NCI-H1694 treated with DMSO at 0.1 percent for 48 hours (cell line): ENCODE measurements at places on chromosomes 7 and 10.

DNA sequence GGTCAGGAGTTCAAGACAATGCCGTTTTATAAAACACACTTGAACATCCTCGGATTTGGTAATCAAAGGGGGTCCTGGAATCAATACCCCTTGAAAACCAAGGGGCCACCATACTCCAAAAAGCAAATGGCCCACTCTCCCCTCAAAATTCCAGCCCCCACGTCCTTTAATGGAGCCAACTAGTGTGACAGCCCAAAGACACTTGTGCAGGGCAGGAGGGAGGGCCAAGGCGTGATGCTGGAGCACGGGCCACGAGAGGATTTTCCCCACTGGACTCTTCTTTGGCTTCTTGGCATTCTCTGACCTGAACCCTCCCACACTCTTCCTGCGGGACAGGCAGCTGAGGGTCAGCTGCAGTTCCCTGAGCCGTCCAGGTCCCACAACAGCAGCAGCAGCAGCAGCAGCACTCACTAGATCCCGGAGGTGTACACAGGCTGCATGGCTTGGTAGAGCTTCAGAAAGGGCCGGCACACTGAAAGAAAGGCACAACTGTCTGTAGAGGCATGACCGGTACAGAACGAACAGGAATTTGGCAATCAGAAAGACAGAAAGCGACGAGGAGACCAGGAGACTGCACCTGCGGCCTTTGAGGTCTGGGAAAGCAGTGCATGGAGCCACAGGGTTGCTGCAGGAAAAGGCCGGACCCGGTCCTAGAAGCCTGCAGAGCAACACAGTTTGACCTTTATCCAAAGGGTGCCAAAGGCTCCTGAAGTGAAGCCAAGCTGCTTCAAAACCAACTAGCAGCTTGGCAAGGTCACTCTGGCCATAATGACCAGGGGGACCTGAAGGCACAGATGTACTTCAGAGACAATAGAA is 168.2 kb downstream of the TNS3 start:
- no peak for DNase-seq

DNA sequence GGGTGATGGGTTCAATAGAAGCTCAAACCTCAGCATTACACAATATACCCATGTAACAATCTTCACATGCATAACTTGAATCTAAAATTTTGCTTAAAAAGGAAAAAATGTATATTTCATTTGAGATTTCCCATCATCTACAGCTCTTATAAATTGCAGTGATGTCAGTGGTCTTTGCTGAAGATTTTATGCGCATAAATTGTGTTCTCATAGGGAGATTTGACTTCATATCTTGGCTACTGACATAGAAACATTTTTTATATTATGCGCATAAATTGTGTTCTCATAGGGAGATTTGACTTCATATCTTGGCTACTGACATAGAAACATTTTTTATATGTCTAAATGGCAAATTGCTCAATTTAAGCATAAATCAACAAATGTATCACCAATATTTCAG is 1125.3 kb upstream of the C7orf33 start:
- no peak for DNase-seq

DNA sequence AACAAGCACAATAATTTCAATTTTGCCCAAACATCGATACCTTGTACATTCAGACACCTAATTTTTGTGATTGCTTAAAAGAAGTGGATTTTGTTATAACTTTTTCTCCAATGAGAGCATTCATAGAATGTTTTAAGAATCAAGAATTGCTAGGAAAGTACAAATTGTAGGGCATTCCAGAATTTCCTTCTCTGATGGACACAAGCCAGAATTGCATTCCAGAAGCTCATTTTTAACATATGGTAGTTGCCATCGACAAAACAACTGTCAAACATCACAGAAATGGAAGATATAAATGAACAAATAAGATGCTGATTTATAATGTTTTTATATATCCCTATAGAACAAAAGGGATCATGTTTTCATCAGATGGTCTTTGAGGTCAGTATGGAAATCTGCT is 258.4 kb upstream of the NPVF start:
- no peak for DNase-seq

DNA sequence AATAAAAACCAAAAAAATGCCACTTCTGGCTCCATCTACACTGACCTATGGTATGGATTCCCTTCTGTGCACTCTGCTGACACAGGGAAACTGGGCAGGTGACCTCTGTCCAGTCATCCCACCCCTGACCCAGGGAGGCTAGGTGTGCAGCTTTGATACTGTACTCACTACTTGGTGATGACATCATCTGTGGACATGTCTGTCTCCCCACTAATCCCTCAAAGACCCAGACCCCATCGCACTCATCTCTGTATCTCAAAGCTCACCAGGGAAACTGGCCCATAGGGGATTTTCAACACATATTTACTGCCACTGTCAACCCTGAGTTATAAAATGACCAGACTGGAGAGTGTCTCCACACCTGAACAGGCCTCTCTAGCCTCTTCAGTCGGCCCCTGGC is 10.6 kb downstream of the SGMS1 start:
- no peak for DNase-seq

DNA sequence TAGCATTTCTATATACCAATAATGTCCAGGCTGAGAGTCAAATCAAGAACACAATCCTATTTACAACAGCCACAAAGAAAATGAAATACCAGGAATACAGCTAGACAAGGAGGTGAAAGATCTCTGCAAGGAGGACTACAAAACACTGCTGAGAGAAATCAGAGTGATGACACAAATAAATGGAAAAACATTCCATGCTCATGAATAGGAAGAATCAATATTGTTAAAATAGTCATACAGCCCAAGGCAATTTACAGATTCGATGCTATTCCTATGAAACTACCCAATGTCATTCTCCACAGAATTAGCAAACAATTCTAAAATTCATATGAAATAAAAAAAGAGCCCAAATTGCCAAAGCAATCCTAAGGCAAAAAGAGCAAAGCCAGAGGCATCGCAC is 116.8 kb upstream of the ZNF32 start:
- no peak for DNase-seq

- no peak for DNase-seq
Measured at GRCh38 chr7:130344271-130344866, at the start of gene CPA5. Gene CPA5 (plus strand): TSS chr7:130344816. CDS start chr7:130346486, 1,670 bp downstream.

DNA sequence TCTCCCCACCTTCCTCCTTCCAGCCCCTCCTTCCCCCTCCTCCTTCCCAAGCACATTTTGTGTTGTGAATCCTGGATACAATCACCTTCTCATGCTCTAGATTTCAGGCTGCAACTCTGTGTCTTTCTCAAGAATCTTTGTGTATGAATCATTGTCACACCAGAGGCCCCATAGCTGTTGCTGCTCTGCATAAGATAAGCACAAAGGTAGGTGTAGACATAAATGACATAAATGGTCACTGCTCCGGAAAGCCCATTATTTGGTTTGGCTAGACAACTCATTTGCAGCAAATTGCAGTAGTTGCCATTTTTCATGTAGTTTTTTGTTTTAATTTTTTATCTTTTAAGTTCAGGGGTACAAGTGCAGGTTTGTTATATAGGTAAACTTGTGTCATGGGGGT is 216.3 kb upstream of the NRP1 start:
- no peak for DNase-seq

GRCh38 chr10:128573986-128574385 is 447.8 kb upstream of the MKI67 start:
- no peak for DNase-seq

- no peak for DNase-seq
Measured at GRCh38 chr7:144407266-144407931, 3.9 kb upstream of the NOBOX start.

DNA sequence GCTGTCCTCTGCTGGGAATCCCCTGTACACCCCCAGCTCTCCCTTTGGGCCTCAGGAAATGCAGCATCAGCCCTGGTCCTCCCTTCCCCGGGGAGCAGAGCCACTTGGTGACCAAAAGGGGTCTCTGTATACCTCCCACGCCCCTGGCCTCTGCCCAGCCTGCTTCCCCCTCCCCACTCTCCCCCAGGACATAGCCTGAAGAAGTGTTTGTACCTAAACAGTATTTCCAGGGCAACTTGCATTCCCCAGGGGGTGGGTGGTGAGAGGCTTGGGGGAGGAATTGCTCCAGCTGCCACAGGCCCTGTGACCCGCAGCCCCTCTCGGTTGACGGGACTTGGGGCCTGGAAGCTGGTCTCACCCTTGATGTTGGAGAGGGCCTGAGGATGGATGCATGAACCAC is 39.3 kb downstream of the TMEM270 start:
- no peak for DNase-seq

- no peak for DNase-seq
Measured at GRCh38 chr7:27912751-27913150, 172.8 kb downstream of the TAX1BP1 start.

DNA sequence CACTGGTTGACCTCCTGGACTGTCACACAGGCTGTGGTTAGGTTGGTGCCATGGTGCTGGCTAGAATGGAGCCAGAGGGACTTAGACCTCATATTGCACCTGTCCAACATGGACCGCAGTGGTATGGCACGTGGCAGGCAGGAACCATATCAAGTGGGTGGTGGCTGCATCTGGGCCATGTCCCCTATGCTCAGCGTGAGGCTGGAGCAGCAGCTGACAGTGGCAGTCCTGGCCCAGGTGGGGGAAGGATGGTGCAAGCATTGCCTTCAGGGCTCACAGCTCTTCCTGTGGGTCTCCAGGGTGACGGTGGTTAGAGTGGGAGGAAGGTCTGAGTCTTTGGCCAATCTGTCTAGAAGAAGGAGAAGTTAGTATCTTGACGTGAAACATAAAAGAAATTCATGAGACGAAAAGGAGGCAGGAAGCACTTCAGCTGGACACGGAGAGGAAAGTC is 54.5 kb upstream of the PFKFB3 start:
- DNase-seq, result no peak

GRCh38 chr7:112147793-112148361 is 58.3 kb downstream of the DOCK4 start:
- peak; percentile 63 for DNase-seq

DNA sequence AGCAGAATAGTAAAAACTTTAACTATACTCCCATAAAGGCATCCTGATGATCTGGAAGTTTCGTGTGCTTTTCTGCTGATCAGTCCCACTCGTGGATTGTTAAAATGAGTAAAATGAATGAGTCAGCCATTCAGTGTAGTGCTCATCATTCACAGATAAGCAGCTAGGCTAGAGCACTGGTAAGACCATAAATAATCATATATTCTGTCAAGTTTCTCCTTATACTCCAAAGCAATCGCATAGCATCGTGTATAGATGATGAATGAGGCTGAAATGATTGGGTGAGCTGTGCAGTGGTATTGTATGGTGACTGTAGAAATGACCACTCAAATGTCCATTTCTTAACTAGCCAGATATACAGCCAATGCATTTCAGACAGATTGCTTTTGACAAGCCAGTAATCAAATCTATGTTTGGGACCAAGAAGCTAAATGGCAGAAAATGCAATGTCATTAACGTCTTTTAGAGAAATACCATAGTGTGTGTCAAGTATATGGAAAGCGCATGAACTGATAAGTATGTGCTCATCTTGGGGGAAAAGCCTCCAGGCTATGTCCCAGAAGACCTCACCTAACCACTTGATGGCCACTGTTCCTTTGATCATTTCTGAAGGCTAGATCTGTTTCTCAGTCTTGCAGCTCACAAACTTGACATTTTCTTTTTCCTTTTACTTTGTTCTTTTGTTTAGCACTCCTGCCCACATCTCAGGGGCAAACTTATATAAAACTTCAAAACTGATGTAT is 227.2 kb upstream of the FAM3C start:
- DNase-seq, result no peak

GRCh38 chr7:7996568-7996967 is 28.0 kb downstream of the GLCCI1 start:
- no peak for DNase-seq

GRCh38 chr7:129636641-129637040 is 25.1 kb downstream of the NRF1 start:
- no peak for DNase-seq

DNA sequence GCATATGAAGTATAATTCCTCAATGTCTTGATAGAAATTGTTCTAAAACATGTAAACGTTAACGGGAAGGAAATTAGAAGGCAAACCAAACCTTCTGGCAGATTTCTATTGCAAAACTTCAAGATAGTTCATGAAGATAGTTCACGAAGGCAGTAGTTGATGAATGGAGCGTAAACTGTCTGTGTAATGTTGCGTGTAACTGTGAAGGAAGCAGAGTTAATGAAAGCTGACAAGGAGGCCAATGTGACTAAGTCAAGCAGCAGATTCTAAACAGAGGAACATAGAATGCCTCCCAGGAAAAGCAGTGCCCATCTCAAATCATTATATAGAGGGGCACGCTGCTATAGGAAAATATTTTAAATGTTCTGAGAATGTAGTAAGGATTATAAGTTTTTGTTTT is 659.7 kb upstream of the IGFBP3 start:
- DNase-seq, result no peak

DNA sequence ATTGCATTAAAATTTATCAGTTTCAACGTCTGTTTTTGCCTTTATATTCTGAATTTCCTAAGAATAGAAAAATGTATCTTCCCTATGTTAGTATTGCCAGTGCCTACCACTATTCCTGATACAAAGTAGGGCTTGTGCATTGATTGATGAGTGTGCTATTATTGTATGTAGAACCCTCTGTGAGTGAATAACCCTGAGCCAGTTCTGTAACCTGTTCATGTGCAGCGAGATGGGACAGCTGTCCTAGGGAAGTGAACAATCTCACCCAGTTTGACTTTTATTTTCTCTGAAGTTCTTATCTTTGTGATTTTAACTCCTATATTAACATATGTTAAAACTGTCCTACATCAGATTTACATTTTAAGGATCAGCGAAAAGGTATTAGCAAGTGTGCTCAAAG is 178.4 kb upstream of the ADO start:
- no peak for DNase-seq

GRCh38 chr10:114987995-114988394 is 50.0 kb downstream of the TRUB1 start:
- DNase-seq, result no peak

GRCh38 chr10:31133792-31134310 is 102.2 kb upstream of the ZNF438 start:
- peak; percentile 35 for DNase-seq

GRCh38 chr10:13102002-13102794 is 2.2 kb downstream of the OPTN start:
- no peak for DNase-seq

DNA sequence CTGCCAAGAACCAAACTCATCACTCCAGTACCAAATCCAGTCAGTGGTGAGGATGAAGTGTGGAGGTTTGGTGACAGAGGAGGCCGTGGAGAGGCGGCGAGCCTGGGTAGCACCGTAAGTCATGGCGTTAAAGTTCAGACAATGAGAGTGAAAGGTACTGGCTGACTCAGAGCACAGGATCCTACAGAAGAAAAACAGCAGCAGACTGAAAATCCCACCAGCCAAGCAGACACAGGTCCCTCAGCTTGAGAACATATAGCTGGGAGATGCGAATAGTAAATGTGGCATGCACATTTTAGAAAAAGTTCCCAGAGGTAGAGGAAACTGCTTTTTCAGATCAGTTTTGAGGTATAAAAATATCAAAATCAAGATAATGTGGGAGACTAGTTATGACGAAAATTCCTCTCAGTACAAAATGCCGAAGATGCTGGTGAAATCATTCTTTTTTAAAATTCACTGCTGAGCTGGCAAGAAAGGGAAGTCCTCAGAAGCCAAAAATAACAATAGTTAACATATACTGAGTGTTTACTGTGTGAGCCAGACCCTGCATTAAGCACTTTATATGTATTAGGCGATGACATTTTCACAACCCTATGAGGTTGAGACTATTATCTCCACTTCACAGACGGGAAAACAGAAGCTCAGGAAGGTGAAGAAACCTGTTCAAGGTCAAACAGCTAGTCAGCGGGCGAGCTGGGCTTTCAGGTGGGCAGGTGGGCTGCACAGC is 20.9 kb downstream of the PARP12 start:
- no peak for DNase-seq

GRCh38 chr10:11125004-11125403 is 107.3 kb downstream of the CELF2 start:
- no peak for DNase-seq

GRCh38 chr7:143054621-143055020 is 2.5 kb downstream of the OR6V1 start:
- no peak for DNase-seq

- DNase-seq, result no peak
Measured at GRCh38 chr10:100498059-100498458, 21.6 kb downstream of the SEC31B start.
